ENCODE measurements at places on chromosomes 3 and 15.
A peak's percentile ranks its signal among the peaks of the same experiment; 100 is the strongest.

DNA sequence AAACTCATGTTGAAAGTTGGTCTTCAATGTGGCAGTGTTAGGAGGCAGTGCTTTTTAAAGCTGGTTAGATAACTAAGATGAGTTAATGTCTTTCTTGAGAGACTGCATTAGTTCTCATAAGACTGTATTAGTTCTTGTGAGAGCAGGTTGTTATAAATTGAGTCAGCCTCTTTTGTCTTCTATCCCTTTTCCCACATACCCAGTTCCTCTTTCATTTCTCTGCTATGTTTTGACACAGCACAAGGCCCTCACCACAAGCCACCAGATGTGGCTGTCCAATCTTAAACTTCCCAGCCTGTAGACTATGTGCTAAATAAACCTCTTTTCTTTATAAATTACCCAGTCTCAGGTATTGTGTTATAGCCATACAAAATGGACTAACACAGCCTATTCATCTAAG, 94.6 kb upstream of the SNTN start:
- no peak for DNase-seq

- DNase-seq = no peak
These were observed 66.6 kb downstream of the TM4SF4 start for GRCh38 chr3:149541091-149541491.

DNA sequence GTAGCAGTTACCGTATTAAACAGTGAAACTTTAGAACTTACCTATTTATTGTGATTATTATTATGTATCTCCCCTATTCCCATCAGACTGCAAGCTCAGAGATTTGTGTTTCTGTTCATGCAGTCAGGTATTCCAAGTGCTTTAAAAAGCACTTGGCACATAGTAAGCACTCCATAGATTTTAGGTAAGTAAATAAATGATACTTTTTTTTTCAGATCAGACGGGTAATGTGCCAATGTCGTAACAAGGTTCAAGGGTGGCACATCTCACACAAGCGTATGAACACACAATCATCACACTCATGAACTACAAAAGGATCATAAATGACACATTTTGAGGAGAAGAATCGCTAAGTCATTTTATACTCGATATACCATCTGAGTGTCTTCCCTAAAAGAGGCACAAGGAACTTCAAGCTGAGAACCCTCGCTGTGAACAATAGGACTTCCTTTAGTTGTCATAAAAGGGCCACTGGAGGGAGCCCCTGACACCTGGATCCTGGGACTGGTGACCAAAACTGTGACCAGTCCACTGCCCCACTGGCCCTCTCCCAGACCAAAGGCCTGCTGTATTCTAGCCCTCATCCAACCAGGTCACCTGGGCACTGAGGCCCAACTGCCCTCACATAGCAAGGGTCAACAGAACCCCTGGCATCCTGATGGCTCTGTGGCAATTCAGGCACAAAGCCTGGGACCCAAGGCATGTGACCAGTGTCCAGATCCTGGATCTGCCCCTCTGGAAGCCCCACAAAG, 32.1 kb downstream of the KIF9 start:
- no peak for DNase-seq

DNA sequence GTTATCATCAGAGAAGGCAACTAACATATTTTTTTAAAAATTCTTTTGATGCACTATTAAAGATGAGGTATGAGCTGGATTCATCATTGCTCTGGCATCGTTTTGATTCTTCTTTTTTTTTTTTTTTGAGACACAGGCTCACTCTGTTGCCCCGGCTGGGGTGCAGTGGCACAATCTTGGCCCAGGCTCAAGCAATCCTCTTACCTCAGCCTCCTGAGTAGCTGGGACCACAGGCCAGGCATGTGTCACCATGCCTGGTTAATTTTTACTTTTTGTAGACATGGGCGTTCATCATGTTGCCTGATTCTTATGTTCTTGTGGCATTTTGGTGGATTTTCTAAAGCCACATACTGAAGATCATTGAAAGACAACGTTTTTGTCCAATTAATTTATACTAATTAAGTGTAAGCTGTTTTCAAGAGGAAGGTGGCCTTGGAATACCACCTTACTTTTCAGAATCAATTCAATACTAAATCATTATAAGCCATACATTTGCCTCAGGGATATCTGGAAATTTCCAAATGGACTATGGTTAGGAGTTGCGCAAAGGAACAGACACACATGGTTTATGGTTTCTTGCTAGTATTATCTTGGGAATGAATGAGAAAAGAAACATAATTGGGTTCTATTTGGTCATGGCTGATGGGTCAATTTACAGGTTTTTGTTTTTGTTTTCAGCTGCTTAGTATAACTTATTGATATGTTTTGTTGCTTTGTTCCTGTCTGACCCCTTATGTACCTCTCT, 22.8 kb downstream of the SLC28A2 start:
- no peak for DNase-seq

DNA sequence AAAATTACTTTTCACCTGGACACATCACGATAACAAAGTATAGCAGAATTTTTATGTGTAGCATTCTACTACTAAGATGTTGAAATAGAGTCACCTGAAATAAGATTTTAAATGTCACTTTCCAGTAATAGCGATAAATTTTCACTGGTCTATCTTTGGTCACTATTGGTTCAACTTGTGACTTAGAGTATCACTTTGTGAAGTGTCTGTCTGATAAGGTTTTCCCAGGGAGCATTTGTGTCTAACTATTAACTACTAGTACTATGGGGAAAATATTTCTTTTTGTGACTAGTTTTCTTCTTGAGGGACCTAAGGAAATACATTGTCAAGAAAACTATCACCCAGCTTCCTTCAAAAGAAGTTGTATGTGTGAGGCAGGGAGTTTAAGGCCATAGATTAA, 11.0 kb downstream of the TRPC1 start:
- DNase-seq = no peak

GRCh38 chr3:184300378-184300720, 1.3 kb downstream of the PSMD2 start:
- no peak for DNase-seq

GRCh38 chr15:39649757-39650156, 68.9 kb downstream of the THBS1 start:
- no peak for DNase-seq

- DNase-seq = no peak
These were observed 79.6 kb downstream of the PCOLCE2 start for GRCh38 chr3:142809259-142809658.

DNA sequence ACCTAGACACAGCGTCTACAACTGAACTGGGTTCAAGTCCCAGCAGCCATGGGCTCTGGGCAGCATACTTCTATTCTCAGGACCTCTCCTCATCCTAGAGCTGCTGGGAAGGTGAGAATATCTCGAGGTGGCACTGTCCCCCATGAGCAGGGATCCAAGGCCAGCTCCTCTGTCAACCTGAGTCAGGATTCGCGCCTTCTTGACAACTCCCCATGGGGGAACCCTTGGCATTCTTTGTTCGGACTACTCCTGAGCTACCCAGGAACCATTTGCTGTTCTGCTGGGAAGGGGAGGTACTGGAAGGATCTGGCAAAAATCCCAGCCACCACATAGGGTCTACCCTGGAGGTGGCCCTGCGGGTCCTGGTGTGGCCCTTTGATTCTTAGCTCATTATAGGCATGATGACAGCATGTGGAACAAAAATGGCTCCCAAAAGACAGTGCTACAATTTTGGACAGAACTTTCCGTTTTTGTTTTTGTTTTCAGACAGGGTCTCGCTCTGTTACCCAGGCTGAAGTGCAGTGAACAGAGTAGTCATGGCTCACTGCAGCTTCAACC, 22.3 kb downstream of the PLXNB1 start:
- peak; percentile 24 for DNase-seq

DNA sequence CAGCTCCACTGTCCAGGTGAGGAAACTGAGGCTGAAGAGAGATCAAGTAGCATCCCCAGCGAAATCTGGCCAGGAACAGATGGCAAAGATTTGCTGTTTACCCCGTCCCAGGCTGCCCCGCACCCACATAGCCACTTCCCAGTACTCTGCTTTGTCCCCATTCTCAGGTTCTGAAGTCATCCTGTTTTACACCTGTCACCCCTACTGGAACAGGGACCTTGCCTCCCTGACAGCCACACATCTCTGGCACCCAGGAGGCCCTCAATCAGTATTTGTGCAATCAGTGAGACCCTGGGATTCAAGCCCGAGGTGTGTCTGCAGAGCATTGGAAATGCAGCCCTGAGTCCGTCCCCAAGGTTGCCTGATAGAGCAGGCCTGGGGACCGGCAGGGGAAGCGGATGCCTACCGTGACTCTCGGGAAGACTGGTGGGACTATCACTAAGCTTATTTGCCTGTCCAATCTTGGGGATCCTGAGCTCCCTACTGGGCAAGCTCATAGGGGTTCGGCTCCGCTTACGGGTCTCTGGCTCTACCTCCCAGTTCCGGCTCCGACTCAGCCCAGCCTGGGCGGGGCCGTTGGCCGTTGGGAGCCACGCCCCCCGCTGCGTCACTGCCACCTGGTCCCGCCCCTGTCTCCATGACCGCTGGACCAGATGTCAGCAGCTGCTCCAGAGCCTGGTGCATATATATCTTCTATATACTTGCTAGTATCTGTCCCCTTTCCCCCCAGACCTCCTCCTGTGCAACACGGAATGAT, 17.5 kb upstream of the FANCD2 start:
- peak; percentile 92 for DNase-seq

DNA sequence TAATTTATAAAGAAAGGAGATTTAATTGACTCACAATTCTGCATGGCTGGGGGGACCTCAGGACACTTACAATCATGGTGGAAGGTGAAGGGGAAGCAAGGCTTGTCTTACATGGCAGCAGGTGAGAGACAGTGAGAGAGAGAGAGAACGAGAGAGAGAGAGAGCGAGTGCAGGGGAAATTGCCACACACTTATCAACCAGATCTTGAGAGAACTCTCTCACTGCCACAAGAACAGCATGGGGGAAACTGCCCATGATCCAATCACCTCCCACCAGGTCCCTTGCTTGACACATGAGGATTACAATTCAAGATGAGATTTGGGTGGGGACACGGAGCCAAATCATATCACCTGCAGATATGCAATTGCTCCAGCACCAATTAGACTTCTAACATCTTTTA, 7.1 kb upstream of the RPL39L start:
- DNase-seq = no peak

- no peak for DNase-seq
These were observed 261.4 kb upstream of the MME start for GRCh38 chr3:154818676-154819255.

DNA sequence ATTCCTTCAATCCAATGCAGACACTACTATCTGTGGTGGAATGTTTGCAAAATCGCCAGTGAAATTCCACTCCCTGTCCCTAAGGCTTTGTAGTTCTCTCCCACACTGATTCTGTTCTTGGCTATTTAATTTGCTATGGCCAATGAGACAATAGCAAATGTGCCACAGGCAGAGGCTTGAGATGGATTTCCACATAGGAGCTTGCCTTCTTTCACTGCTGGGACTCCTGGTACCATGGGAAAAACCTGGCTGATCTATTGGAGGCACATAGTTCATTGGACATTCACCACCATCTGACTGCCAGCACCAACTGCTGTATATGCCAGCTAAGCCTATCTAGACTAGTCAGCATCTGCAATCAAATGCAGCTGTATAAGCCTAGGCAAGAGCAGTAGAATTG, 103.8 kb downstream of the NR1D2 start:
- no peak for DNase-seq

- no peak for DNase-seq
These were observed 11.7 kb downstream of the NKTR start for GRCh38 chr3:42612217-42612616.

DNA sequence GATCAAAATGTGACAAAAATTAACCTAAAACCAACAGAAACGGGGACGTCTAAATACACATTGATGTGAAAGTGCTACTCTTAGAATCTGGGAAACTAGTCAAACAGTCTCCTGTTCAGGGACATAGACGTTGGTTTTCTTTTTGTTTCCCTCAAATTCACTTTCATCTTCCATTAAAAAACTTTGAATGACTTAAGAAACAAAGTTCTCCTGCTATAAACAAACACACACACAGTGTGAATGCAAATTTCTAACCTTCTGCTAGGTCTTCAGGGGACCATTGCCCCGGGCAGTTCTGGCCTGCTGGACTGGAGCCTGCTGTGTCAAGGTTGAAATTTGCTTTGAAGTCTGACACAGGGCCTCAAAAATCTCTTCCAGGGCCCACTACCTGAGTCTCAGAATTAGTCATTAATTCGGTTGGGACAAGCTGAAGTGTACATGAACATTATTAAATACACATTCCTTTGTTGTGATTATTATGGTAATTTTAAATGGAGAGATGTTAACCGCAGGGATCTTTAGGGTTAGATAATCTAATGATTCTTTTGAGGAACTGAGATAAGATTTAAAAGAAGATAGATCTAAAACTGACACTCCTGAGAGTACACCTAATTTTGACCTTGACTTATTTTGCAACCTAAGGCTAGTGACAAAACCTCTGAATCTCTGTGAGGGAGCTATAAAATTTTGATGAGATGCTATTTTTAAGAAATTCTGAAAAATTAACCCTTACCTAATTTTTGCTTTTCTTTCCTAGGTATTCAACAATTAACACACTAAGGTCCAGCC, 1260.4 kb downstream of the ROBO1 start:
- DNase-seq = no peak

DNA sequence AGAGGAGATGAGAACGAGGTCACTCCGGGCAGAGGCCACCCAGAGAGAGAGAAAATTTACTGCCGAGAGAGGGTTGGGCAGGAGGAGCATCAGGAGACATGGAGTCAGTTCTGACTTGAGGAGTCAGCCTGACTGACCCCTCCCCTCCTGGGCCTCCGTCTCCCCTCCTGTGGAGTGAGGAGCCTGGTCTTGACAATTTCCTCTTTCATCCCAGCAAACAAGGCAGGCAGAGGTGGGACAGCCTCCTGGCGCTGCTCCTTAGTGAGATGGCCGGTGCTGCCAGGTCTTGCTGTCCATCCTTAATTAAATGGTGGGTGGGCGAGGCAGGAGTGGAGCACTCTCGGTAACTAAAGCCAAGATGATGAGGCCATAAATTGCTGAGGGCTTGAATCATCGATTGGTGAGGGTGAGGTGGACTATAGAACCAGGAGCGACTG, 60.6 kb downstream of the CYP11A1 start:
- DNase-seq = no peak

GRCh38 chr3:49902511-49903345, 945 bp downstream of the MST1R start:
- DNase-seq = no peak

GRCh38 chr3:136280961-136281360, 30.8 kb downstream of the PCCB start:
- no peak for DNase-seq

GRCh38 chr3:103532986-103533385, 1098.2 kb downstream of the ZPLD1 start:
- DNase-seq = no peak

DNA sequence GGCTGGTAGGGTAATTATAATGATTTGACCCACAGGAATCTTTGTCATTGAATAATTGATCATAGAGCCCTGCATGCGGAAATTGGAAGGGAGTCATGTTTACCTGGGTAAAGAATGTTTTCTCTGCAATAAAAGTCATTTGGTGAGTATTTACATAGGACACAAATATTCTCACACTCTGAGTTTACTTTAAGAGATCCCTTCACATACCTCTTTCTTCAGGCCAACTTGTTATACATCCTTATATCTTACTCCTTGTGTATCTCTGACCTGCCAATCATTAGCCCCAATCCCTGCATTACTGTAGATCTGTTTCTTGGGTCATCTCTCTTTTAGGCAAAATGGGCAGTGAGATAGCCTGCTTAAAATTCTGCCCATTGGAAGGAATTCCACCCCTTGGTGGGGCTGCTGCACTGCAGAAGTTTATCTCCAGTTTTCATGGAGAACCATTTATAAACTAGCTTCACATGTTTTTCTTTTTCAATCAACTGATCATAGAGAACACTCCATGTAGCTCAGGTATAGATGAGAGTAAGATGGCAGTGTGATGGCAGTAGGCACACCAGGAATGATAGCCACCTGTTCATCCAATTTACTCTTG, 46.2 kb downstream of the ILDR1 start:
- DNase-seq = no peak

All from activated effector memory CD4-positive, alpha-beta T cell treated with anti-CD3 and anti-CD28 coated beads, Interleukin-2, amount 50 U/mL, for 16 hours (primary cell).